ENCODE measurements at places on chromosomes 1 and 21.

DNA sequence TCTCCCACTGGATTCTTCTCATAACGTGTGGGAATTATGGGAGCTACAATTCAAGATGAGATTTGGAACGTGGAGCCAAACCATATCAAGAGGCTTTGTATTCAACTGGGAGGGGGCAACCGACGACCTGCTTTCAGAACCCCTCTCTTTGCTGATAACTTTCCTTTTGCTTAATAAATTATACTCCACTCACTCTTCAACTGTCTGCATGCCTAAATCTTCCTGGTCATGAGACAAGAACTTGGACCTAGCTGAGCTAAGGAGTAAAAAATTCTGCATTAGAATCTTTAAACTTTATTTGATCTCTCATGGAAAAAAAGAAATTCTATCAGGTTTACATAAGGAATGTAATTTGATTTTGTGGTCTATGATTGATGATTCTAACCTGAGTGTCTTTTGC lies 86.7 kb upstream of the CYYR1 start:
- DNase-seq, result no peak

GRCh38 chr1:46180082-46180616 lies 3.9 kb upstream of the P3R3URF start:
- no peak for DNase-seq

DNA sequence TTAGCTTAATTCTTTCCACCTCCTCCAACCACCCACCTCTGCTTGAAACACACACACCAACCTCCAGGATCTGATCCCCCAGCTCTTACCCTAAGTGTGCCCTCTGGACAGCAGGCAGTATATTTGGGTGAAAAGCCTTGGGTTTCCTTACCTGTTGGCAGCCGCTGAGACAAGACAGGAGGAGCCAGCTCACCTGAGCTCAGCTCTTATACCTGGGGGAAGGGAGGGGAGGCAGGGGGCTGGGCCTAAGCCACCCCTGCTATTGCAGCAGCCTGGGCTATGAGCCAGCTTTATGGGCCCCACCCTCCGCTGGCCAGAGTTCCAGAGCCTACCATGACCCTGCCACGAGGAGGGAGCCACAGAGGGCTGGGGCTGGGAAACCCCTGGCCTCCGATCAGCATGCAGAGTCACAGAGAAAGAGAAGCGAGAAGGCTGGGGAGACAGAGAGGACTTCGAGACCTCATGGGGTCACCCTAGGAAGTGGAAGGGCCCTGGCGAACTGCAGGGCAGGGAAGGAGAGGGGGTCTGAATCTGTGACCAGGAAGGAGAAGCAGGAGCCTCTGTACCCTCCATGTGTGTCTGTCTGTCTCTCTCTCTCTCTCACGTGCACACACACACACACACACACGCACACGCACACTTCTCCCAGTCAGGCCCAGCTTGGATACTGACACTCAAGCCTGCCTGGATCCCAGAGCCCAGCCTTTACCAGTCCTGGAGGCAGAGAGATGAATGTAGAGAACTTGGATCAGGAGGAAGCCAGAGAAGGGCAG lies at the start of gene S100A14:
Gene S100A14, minus strand, starts transcription at position 182 of the 773 bp plus-strand sequence. CDS start 467 bp downstream, outside the sequence.
- no peak for DNase-seq

GRCh38 chr1:93837961-93838360 lies 41.0 kb downstream of the DNTTIP2 start:
- no peak for DNase-seq

DNA sequence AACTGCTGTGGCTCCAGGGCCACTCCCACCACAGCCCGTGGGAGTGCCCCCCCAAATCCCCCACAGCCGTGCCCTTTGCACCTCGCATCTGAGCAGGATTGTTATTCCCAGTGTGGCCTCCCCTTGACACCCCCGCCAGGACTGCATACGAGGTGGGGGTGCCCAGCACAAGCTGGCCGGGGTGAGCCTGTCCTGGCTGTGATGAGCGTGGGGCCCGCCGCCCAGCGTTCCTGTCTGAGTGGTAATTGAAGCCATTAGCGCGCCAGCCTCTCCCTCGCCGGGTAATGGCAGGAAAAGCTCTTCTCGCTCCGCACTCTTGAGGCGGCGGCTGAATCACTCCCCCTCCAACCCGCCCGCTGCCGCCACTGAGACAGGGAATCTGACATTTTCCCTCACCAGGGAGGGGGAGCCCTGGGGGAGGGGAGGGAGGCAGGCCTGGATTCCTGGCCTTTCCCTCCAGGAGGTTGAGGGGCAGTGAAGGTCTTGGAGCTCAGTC lies 27.7 kb downstream of the PTPRF start:
- DNase-seq, result no peak

GRCh38 chr1:218480137-218480536 lies 135.0 kb downstream of the TGFB2 start:
- no peak for DNase-seq

DNA sequence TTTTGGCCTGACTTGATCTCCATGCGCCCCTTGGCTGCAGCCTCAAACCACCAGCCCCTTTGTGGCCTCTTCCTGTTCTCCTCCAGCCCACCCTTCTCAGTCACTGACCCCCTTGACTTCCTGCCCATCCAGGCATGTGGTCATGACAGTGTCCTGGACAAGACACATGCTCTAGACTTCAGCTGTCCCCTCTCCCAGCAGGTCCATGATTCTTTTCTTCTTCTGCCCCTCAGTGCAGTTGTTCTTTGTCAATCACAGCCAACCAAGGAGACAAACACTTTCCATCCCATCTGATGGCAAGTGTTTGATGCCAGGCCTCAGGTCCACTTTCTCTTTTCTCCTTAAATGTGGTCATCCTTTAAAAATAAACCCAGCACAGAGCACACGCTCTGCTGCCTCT lies 49.7 kb downstream of the SYT6 start:
- DNase-seq, result no peak

DNA sequence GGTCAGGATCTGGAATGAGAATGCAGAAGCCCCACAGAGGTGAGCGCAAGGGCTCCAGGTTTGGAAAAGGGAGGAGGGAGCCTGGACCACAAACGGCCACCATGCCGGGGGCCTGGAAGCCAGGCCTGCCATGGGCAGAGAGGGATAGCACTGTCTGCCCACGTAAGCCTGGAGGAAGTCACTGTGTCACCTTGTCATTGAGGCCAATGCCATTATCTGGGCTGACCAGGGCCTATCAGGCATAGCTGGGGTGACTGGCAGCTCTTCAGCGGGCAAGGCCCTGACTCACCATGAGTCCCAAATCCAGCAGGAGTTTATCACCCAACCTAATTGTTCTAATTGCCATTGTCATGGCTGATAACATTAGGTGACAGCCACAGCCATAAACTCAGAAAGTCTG lies 84.6 kb downstream of the MATN1 start:
- no peak for DNase-seq

DNA sequence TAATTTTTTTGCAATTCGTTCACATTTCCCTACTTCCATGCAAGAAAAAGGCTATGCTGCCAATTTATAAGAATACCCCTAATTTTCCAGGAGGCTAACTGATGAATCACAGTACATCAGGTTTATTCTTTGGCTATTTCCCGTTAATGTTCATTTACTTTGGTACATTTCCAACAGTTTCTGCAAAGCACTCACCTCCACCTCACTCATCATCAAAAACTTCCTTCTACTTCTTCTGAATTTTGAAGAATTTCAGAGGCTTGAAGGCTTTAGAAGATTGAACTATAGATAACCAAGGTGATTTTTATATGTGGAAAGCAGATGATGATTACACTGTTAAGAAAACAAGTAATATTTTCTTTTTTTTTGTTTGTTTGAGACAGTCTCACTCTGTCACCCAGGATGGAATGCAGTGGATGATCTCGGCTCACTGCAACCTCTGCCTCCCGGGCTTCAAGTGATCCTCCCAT lies 60.5 kb upstream of the HP1BP3 start:
- no peak for DNase-seq

DNA sequence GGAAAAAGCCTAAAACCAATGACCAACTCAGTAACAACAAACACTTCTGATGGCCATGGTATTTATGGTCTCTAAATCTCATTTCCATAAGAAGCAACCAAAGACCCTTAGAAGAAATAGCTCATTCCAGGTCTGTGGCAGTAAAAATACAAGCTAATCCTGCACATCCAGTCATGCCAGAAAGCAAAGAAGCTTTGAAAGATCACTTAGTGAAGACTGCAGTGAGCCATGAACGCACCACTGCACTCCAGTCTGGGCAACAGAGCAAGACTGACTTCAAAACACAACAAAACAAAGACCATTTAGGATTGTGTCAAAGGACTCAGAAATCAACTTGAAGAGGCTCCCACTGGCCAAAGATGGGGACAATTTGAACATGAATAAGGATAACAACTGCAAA lies 18.4 kb upstream of the ELK4 start:
- no peak for DNase-seq

- DNase-seq, result no peak
Measured at GRCh38 chr1:53608071-53608470, 130.9 kb downstream of the GLIS1 start.

DNA sequence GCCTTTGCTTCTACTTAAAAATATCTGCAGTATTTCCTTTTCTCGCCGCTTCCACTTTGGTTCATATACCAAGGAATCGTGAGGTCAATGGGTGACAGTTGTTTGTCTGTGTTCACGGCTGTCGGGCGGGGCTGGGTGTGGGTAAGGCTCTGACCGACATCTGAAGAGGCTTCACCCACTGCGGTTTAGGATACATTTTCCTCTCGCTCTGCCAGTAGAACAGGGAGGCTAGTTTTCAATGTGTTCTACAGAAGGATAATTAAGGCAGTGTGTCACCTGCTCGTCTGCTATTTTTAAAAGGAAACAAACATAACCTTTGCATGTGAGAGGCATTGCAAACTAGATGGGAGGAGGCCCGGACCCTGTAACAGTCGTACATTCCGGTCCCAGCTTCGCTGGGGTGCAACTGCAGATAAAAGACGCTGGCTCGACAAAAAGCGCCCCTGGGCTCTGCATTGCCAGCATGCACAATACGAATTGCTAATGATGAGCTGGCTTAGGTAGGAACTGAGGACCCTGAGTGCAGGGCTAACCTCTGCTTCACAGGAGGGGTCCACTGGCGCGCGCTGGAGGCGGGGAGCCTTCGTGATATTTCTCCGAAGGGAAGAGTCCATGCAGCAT lies 8.5 kb upstream of the ERG start:
- no peak for DNase-seq

DNA sequence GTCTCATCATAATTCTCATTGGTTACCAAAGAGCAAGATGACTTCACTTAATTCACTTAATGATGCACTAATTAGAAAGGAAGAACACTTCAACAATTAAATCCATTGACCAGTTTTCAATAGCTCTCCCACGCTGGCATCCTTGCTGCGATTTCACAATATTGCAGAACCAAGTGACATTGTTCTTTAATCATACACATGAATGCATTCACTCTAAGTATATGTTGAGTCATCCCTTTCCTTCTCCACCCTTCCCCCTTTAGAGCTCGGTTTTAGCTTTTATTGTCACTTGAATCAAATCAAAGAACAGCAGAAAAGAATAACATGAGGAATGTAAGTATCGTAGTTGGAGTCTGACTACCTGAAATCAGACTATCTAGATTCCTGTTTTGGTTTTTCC lies 233.6 kb upstream of the FMN2 start:
- no peak for DNase-seq

DNA sequence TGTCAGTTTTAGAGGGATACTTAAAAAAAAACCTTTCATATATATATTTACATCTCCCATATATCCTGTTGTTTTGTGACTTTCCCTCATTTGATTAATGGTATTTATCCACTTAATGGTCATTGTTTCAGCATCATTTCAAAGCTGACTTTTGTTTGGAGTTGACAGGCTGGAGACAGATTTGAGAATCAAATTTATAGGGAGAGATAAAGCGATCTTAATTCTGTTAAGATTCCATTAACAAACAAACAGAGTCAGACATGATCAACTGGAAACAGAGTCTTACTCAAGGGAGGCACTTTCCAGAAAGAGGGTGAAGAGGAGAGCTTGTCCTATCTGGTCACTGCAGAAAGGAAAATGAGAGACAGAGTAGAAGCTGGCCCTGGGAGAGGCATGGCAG lies 283.4 kb downstream of the TTLL7 start:
- DNase-seq, result no peak

DNA sequence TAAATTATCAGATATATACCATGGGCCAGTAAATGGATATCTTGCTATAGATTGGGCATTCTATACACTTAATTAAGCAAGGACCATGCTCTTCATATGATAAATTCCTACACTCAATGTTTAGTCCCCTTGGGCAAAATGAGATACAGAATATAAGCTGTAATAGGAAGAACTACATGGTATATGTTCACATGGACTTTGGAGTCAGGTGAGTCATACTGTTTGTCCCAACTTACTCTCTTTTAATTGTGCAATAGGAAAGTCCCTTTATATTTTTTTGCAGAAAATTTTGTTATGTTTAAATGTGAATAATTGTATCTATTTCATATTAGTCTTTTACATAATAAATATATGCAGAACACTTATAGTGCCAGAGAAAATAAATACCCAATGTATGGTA lies 820.2 kb upstream of the ADAMTS5 start:
- no peak for DNase-seq

DNA sequence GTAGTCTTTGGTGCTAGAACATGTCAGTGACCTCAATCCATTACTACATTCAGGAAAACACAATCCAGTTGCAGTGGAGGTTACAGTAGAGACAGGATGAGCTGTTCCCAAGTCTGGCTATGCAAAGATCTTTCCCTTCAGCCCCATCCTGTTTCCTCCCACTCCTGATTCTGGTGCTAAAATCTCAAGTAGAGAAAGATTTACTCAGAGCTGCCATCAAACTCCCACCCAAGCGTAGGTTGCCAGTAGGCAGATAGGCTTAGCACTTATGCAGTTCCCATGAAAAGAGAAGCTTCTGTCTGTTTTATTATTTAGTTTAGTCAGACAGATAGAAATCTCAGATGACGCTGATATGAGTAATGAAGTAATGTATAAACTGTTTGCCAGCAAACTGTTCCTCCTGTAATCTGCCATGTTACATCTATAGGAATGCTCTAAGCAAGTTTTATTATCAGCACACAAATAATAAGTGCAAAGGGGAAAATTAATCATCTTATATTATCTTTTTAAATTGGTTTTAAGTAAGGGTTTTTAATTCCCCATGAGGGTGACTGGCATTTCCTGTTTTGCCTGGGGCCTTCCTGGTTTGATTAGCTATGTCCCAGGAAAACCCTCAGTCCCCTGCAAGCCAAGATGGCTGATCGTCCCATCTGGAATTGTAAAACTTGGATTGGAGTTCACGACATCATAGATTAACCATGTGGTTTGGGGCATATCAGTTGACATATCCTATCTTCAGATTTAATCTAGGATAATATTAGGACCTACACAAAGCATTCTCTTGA lies 188.3 kb upstream of the PALMD start:
- no peak for DNase-seq

DNA sequence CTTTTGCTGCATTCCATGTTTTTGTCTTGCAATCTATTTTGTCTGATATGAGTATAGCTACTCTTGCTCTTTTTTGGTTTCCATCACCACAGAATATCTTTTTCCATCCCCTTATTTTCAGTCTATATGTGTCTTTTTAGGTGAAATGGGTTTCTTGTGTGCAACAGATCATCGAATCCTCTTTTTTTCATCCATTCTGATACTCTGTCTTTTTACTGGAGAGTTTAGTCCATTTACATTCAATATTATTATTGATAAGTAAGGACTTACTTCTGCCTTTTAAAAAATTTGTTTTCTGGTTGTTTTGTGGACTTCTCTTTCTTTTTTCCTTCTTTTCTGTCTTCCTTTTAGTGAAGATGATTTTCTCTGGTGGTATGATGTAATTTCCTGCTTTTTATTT lies 64.6 kb upstream of the CD55 start:
- no peak for DNase-seq

Measured in left renal pelvis (tissue), 4 donors.